Fibroblast of skin of right biceps (primary cell): ENCODE measurements at places on chromosomes 3 and 15.

DNA sequence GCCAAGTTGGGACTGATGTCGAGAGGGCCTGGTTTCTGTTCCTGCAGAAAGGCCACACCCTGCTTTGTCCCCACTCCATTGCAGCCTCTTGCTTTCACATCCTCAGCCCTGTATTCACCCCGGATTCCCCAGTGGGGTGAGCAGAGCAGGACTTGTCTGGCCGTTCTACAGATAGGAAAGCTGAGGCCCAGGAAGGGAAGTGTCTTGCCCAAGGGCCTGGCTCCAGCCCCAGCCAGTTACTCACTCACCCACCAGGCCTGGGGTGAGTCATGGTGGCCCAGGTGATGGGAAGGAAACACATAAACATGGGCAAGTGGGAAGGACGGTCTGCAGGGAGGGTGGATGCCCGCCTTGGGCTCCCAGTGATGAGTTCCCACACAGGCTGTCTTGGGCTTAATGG lies 6.1 kb upstream of the DUSP7 start:
- peak; percentile 86 for DNase-seq

DNA sequence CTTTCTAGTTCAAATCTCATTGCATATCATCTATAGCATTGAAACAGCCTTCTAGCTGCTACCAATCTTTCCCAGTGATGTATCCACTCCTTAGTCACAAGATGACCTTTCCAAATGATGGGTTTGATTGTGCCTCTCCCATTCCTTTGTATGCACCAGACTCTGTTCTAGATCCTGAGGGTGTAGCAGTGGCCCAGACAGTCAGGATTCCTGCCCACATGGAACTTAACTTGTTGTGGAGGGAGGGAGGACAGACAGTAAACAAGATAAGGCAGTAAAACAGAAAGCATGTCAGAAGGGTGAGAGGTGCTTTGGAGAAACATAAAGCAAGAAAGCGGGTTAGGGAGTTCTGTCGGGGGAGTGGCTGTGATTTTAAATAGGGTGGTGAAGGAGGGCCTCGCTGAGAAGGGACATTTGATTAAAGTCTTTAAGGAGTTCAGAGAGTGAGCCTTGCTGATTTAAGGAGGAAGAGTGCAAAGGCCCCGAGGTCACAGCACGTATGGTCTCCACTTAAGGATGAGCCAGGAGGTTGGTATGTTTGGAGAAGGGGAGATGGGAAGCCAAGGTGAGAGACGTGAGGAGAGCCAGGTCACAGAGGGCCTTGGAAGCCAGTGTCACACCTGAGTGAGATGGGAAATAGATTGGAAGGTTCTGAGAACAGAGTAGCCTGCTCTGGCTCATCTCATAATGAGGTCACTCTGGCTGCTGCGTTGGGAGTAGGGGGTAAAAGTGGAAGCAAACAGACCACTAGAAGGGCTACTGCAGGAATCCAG lies 38.3 kb downstream of the FAM43A start:
- no peak for DNase-seq

- no peak for DNase-seq
Observed at GRCh38 chr3:10395671-10396070, 74.8 kb upstream of the SEC13 start.

DNA sequence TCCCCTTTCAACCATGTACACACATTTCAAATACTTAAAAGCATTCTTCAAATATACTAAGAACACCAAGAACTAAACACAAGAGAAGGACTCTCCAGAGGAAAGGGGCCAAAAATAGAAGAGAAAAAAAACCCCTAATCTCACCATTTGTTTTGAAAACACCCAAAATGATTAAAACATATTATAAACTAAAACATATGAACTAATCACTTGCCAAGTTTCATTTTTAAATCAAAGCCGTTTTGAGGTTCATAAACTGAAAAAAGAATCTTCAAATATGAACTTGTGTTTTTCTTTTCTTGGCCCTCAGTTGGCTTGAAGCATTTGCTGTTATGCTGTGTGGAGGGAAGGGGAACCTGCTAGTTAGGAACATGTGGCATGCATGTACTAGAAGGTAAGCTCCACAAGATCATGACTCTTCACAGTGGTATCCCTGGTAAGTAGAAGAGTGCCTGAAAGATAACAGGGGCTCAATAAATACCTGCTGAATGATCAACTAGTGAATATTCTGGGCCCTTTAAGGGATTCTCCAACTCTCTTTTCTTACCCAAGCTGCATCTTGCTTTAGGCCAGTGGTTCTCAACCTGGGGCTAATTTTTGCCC lies 224.5 kb downstream of the TIGIT start:
- no peak for DNase-seq

GRCh38 chr15:72216079-72216478 lies 14.9 kb downstream of the PKM start:
- no peak for DNase-seq

DNA sequence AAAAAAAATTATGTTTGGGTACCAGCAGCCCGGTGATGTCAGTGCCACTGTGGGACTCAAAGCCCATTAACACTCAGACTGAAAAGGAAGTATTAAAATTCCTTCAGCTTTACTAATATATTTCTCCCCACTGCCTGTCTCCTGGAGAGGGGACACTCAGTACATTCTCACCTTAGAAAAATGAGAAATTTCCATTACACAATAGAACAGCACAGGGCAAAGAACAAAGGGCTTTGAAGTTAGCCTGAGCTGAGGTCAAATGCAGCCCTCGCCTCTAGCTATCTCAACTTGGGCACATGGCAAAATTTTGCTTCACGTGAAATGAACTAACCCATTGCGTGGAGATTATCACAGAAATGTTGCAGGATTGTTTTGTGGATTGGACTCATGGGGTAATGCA lies 80.8 kb downstream of the RARB start:
- DNase-seq: peak; percentile 93

GRCh38 chr3:176714034-176714433 lies 483.2 kb downstream of the TBL1XR1 start:
- DNase-seq: no peak

DNA sequence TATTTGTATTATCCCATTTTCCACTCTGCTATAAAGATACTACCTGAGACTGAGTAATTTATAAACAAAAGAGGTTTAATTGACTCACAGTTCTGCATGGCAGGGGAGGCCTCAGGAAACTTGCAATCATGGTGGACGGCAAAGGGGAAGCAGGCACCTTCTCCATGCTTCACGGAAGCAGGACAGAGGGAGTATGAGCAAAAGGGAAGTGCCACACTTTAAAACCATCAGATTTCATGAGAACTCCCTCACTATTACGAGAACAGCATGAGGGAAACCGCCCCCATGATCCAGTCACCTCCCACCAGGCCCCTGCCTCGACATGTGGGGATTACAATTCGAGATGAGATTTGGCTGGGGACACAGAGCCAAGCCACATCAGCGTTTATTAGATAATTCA lies 172.8 kb downstream of the NR2F2 start:
- no peak for DNase-seq

GRCh38 chr3:195009616-195010015 lies 261.3 kb downstream of the XXYLT1 start:
- no peak for DNase-seq

- no peak for DNase-seq
Observed at GRCh38 chr3:56795829-56796185, 5.9 kb downstream of the ARHGEF3 start.

DNA sequence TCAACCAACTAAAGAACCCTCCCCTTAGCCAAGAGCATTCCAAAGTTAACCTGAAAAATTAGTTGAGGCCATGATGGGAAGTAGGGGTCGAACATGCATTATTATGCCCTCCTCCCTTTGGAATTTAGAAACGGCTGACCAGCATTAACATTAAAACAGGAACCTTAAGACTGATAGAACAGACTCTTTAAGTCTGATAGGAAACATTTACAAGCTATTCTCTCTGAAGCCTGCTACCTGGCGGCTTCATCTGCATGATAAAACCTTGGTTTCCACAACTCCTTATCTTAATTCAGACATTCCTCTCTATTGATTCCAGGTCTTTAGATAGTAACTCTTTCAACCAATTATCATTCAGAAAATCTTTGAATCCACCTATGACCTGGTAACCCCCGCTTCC lies 331.0 kb downstream of the CGGBP1 start:
- no peak for DNase-seq

- DNase-seq: no peak
Observed at GRCh38 chr3:160784853-160785252, 28.8 kb downstream of the PPM1L start.

DNA sequence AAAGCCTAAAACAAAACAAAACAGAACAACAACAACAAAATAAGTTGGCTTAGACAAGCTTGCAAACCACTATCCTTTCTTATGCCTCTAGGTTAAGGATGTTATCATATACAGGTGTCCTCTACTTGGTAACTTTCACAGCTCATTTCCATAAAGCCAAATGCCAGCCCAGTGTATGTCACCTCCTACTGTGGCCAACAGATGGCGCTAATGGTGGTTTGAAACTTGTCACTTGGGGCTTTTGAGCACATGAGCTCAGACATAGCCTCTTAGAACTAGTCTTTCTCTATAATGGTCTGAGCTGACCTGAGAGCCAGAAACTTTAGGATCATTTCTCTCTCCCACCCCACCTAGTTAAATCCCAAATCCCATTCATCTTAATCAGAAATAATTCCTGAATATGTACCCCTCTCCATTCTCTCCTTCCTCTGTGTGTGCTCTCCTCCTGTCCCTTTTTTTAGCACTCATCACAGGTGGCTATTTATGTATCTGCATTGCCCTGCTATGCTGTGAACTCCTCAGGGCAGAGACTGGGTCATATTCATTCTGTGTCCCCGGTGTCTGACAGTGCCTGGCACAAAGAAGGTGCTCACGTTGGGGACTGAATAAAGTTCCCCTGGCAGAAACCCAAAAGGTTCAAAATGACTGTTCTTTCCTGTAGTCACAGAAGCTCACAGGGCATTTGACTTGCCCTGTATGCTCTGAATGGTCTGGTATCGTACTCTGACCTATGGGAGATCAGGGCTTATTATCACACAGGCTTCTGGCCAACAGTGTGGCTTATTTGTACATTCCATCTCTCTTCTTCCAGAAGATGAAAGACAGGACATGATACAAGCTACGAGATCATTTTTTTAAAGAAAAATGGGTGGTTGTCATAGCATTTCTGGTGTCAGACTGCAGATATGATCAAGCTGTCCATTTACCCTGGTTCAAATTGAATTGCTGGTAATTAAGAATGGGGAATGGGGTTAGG lies 319.3 kb upstream of the AZI2 start:
- peak; percentile 60 for DNase-seq
